ENCODE measurements at places on chromosomes 3 and 15.

DNA sequence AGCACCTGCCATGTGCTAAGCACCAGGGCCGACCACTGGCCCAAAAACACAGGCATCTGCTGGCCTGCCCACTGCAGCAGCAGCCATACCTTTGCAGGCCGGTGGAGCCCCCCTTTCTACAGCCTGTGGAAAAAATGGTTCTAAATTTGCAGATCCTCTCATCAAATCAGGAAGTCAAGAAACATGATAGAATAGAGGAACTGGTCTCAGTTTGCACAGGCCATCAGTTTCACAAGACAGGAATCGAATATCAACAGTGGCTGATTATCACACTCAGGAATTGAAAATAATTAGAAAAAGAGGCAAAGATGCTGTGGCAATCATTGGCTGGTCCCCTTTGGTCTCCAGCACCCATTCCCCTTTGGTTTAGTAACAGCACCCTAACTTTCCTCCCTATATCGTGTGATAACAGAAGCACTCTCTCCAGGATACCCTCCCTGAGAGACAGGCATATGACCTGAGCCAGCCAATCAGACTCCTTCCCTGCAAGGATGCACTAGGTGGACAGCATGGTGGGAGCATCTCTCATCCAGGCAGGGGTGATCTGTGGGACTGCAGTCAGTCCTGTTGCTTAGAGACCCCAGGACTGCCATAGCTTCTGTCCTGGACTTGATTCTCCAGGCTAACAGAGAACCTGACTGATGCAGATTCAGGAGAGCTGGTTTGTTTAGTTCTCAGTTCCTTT lies 3.5 kb upstream of the PAK6 start:
- DNase-seq: no peak

- no peak for DNase-seq
Observed at GRCh38 chr15:92877416-92877815, 22.7 kb upstream of the CHD2 start.

GRCh38 chr15:54159012-54159411 lies 180.8 kb downstream of the UNC13C start:
- no peak for DNase-seq

DNA sequence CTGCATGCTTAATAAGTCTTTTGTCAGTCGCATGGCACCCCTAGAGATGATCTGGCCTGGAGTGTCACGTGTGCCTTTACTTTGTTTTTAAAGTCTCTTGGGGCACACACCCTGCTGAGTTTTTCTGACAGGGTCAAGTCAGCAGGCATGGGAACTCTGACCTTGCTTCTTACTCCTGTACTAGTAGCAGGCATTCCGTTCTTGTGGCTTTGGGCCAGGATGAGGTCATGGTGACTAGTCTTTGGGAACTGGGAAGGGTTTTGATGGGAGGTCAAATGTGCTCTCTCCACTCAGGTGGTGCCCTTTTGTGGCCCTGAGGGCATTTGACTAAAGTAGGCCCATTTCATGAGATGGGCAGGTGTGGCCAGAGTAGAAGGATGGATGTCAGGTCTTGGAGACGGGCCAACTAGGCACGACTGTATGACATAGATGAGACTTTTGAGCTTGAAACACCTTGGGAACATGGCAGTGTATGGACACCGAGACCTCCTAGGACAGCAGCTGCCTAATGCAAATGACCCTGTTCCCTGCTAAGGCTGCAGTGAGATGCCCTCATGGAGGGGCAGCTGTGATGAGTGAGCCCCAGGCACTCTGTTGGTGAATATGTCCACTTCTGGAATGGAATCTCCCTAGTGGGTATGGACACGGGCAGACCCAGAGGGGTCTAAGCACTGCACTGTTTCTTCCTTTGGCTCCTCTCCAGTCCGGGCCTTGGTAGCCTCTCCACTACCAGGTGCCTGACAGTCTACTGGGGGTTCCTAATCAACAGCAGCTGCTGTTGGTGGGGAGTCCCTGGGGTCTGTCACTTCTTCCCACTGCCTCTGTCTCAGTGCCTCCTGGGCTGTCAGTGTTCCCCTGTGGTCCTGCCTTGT lies 16.4 kb downstream of the SRPRB start:
- no peak for DNase-seq

DNA sequence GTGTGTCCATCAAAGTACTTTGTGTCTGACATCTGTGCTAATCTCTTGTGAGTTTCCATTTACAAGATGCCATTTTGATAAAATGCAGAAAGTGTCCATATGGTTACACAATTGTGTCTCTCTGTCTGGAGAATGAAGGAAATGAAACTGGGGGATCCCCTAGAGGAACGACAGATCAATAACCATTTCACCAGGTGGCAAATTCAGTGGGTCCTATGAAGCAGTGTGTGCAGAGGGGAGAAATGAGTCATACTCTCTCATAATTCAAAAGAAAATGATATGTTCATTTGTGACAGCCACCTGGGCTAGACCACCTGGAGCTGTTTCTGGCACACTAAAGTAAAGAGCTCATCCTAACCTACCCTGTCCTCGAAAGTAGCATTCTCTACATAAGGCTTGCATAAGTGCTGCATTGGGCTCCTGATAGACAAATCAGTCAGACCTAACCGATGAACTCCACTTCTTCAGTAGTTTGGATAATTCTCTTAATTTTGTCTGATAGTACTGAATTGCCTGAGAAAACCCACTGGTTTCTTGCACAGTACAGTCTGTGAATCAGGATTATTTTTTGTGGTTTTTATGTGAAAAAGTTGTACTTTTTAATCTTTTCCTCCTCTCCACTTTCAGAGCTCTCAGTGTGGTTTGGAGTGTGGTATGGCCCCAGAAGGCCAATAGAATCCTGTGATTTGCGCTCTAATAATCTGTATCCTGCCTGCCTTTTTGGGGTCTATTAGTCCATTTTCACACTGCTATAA lies 10.3 kb upstream of the CD47 start:
- DNase-seq: no peak

DNA sequence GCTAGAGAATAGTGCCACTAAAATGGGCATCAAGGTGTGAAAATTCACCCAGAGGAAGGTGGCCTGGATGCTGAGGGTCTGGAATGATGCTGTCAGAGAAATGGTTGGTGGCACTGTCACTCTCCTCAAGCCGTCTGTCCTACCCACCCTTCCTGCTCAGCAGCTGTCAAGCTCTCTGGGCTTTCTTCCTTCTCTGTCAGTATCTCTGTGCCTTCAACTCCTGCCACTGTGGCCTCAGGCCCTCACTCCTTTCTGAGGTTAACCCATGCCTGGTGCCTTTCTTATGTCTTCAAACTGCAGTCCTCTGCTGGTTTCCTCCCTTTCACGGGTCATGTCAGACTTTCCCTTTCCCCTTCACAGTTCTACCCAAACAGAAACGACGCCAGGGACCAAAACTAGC lies 4.4 kb downstream of the MYO5C start:
- no peak for DNase-seq

- DNase-seq: no peak
Observed at GRCh38 chr3:188685789-188686188, 486.0 kb upstream of the TPRG1 start.

Measured in amniotic stem cell (primary cell).